IPS-NIHi11 (cell line): ENCODE measurements at places on chromosomes 16 and 17.

DNA sequence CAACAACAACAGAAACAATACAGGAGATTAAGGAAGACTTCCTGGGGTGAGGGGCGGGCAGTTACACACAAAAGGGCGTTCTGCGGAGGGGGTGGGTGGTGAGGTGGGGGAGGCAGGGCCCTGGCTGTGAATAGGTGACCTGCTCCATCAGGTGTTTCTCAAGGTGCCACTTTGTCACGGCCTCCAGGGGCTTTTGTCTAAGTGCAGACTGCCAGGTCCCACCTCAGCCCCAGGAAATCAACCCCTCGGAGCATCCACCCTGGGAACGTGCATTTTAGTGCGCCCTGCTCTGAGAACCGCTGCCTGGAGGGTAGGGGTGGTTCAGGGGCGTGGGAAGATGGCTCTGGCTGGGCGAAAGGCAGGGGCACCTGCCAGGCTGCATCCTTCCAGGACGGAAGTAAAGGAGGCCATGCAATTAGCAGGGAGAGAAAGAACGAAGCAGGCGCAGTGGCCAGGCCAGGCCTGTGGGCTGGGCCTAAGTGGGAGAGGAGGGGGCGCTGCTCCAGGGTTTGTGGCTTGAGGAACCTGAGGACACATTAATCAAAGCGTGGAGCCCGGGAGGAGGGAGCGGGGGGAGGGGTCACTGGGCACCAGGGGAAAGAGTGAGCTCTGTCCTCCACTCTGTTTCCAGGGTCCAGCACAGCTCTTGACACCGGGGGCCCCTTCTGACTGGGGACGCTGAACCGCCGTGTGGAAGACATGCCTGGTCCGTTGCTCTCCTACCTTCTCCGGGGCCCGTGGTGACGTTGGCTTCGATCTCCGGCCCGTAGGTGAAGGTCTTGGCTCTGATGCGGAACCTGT is 49.4 kb upstream of the CDC42EP4 start:
- peak; percentile 68 for DNase-seq

DNA sequence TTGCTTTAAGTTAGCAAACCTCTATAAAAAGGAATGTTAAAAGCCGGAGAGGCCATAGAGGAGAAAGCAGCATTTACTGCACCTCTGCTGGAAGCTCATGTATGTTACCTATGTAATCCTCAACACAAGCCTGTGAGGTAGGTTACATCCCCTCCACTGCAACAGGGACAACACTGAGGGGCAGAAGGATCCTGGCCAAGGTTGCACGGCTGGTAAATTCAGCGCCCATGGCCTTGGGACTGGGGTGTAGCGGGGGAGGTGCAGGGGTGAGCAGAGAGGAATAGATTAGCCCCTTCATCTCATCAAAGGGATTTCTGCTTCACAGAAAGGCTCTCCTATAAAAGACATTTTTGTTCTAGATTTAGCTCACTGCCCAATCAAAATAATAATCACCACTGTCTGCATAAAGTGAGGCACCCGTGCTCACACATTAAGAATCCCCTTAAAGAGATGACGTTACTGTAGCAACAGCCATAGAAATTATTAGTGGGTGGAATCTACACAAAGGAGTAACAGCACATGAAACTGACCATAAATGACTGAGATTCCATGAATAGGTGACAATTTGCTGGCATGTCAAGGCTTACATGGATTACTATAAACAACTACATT is 3.3 kb downstream of the ZCCHC14 start:
- DNase-seq = no peak

DNA sequence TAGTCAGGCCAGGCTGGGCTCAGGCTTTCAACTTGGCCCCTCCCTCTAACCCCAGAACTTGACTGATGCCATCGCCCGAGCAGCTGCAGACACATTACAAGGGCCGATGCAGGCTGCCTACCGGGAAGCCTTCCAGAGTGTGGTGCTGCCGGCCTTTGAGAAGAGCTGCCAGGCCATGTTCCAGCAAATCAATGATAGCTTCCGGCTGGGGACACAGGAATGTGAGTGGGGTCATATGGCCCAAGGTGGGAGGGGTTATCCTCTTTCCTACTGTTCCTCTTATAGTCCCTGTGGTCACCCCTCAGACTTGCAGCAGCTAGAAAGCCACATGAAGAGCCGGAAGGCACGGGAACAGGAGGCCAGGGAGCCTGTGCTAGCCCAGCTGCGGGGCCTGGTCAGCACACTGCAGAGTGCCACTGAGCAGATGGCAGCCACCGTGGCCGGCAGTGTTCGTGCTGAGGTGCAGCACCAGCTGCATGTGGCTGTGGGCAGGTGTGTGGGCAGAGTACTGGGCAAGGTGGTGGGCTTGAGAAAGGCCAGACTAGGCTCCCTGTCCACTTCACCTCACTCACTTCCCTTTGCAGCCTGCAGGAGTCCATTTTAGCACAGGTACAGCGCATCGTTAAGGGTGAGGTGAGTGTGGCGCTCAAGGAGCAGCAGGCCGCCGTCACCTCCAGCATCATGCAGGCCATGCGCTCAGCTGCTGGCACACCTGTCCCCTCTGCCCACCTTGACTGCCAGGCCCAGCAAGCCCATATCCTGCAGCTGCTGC is 2.1 kb upstream of the NRN1L start:
- DNase-seq = no peak

DNA sequence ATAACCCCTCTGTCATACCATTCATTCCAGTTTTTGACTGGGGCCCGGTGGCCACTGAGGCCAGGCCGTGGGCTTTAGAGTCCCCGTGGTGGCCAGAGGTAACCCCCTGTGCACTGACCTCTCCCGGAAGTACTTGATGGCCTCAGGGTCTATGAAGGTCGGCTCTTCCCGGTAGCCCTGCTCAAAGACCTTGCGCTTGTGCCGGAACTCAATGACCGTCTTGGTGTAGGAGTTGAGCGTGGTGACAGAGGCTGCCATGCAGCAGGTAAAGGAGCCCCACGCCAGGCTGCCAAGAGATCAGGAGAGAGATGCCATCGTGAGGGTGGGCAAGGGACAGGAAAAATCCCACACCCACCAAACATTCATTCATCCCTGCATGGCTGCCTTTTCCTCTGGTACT is 234.8 kb downstream of the GSG1L start:
- DNase-seq = no peak

GRCh38 chr17:66420961-66421371 is 118.6 kb downstream of the PRKCA start:
- DNase-seq = no peak

DNA sequence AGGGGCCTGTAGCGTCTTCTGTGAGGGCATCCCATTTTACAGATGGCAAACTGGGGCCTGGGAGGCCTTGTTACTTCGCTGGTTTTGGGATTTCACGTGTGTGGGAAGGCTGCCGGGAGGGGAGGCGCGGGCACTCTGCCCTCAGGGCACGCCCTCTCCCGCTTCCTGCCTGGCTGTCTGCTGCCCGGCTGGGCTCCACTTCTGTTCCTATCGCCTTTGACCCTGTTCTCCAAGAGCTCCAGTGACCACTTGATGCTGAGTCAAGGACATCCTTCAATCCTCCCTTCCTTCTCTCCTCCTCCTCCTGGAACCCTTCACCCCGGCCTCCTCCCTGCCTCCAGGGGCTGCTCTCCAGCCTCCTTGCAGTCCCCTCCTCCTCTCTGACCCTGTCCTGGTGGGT is 16.0 kb downstream of the SPNS3 start:
- DNase-seq = no peak

DNA sequence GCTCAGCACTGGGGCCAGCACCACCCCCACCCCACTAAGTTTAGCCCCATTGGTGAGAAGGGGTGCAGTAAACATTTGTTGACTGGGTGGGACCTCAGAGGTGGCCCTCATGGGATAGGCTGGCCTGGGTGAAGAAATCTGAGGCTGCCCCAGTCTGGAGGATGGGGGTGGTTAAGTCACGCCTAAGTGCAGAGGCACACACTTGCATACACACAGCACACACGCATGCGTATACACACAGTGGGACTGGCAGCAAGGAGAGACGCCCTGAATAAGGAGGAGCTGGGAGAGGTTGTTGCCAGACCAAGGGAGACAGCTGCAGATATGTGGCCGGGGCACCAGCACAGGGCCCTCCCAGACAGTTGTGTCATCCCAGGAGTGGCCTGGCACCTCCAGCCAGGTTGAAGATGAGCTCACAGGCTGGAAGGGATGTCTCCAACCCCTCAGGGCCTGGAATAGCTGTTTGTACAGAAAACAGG is 3.0 kb upstream of the BCAR1 start:
- peak; percentile 37 for DNase-seq

GRCh38 chr16:85861095-85861825 is 37.7 kb upstream of the IRF8 start:
- no peak for DNase-seq

- DNase-seq = no peak
Measured at GRCh38 chr17:65270499-65271253, 133.5 kb downstream of the RGS9 start.

GRCh38 chr16:88962478-88963152 is 14.4 kb downstream of the CBFA2T3 start:
- no peak for DNase-seq

GRCh38 chr17:54085020-54085419 is 262.3 kb downstream of the KIF2B start:
- no peak for DNase-seq

DNA sequence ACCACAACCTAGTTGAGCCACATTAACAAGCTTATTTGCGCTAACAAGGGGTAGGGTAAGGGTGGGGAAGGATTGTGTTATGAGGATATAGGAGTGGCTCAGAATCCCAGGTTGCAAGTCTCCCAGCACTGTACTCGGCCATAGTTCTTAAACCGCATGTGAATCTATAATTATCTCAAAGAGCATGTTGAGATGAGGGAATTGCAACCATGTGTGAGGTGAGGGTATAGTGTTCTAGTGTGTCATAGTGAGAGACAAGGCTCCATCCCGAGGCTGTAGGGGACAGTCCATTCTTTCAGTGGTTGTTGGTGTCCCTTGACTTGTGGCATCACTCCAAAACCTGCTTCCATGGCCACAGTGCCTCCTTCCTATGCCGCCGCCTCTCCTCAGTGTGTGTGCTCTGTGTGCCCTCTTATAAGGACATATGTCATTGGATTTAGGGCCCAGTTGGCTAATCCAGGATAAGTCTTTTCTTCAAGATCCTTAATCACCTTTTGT is 22.7 kb upstream of the ATP5MC1 start:
- DNase-seq = no peak

- DNase-seq = no peak
Measured at GRCh38 chr16:83147244-83147643, 520.5 kb downstream of the CDH13 start.

- DNase-seq = no peak
Measured at GRCh38 chr16:30108059-30108850, 5.1 kb downstream of the GDPD3 start.

DNA sequence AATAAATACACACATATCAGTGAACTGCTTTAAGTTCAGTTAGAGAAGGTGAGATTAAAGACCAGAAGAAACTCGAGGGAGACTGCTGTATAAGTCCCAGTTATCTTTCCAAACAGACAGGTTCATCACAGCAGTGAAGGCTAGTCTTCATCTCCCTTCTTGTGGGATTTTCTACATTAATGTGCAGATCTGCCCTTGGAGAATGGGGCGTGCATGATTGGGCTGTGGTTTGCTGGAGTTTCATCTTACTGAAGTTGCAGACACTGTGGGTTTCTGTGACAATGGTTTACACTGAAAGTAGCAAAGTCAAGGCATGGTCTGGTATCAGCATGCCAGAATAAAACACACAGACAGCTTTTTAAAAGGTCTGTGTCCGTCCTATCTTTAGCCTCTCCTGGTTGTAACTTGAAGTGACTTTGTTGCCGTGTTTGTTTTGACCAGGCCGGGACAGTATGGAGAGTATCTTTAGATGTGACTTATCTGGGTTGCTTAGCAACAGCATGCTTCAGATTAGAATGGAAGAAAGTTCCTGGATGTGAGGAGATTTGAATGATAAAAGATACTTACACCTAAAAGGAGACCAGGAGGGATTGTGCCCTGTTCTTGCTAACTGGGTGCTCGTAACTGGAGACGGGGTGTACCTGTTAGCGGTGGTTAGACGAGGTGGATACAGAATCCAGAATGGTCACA is 16.1 kb downstream of the NAA60 start:
- no peak for DNase-seq

- DNase-seq = no peak
Measured at GRCh38 chr16:84387021-84387420, 18.7 kb downstream of the ATP2C2 start.

DNA sequence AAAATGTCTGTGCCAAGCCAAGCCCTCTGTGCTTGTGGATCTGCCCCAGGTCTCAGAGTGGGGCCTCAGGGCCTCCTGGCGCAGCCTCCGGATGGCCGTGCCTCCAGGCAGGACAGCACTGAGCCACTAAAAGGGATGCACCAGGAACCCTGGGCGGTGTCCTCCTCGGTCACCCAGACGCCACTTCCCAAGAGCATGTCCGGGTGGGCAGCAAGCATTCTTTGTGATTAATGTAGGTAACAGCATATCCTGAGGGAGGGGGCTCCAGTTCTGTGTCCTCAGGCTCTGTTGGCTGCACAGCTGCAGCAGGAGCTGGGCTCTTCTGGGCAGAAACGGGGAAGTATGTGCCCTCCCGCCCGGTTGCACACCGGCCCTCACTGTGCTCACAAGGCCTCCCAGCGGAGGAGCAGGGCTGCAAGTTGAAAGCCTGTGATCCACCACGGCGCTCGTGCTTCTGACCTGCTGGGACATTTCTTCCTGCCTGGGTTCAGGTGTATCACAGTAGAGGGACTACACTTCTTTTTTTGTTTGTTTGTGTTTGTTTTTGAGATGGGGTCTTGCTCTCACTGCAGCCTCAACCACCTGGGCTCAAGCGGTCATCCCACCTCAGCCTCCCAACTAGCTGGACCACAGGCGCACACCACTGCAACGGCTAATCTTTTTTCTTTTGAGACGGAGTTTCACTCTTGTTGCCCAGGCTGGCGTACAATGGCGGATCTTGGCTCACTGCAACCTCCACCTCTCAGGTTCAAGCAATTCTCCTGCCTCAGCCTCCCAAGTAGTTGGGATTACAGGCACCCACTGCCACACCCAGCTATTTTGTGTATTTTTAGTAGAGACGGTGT is 37.9 kb upstream of the CHMP6 start:
- no peak for DNase-seq

- DNase-seq = no peak
Measured at GRCh38 chr17:47317119-47317518, 6.6 kb upstream of the EFCAB13 start.

GRCh38 chr17:47291242-47291873 is 32.4 kb upstream of the EFCAB13 start:
- no peak for DNase-seq

GRCh38 chr17:31476525-31477416 is 85.3 kb downstream of the RAB11FIP4 start:
- DNase-seq = no peak
